ENCODE measurements at places on chromosomes 2 and 18.

GRCh38 chr2:236998758-236999157 lies 86.9 kb upstream of the COPS8 start:
- no peak for DNase-seq

DNA sequence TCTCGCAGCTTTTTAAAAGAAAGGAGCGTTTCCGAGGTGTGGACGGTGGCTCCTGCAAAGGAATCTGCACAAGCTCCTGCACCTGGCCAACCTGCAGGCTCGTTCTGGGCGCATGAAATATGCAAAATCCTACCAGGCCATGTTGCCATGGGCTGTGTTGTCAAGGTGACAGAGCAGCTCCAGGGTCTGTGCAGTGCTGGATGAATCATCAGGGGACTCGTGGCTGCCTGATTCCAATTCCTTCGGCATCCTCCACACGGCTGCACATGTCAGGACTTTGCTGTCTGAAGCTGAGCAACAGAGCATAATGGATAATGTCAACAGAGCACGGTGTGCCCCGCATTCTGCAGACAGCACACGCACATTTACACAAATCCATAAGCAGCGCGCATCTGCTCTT lies 120.5 kb downstream of the EIPR1 start:
- peak; percentile 37 for DNase-seq

- DNase-seq: no peak
Observed at GRCh38 chr2:217114117-217114516, 254.3 kb upstream of the TNP1 start.

DNA sequence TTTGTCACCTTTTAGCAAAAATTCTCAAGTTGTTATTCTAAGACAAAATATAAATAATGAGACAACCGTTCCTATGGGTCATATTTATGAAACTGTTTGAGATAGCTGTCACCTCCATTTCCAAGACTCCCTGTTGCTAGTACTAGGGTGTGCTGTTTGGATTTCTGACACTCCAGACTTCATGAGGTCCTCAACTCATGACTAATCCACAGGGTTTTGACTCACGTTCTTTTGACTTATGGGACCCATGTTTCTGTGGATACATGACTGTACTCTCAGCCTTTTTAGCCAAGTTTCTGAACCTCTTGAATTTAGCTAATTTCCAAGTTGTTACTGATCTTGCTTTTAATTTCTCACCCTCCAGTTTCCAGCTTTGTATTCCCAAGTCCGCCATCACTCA lies 178.7 kb upstream of the FAM98A start:
- DNase-seq: no peak

DNA sequence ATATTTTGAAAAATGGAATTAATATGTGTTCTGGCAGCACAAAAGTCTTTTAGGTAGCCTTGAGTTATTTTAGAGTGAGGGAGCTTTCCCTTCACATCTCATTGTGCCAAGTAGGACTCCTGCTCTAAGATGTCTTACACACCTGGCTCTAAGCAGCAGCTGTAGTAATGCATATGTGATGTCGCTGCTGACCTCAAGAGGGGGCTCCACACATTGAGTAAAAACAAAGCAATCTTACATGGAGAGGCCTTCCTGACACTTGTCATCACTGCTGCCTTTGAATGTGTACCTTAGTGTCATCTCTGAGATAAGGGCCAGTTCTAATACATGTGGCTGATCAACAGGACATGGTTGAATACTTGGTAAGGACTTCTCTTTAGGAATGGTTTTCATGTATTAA lies 75.8 kb downstream of the ACTR3 start:
- no peak for DNase-seq

DNA sequence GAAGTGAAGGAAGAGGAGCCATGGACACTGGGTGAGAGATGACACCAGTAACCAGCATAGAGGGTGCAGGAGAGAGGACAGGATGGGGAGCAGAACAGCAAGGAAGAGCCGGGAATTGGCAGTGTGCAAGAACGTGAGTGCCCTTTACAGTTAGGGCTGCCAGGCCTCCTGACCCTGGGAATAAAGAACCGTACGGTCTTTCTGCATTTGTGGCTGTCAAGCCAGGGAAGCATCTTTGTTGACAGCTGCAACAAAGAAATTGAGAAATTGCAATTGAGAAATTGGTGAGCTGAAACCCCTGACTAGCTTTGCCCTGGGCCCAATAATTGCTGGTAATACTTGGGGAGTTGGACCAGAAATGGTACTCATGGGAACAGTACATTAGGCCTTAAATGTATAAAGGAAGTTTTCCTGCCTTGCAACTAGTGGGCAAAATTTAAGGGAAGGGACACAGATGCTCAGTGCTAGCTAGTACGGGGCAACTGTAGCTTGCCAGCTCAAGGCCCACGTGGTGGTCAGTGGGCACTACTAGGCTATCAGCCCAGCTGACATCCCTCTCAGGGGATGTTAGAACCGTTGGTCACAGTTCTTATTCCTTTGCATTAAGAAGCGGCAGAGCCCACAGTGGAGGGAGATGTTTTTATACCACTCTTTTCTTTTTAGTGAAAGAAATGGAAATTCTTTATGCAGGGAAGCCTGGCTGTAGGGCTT lies 56.6 kb downstream of the KCTD18 start:
- DNase-seq: no peak

DNA sequence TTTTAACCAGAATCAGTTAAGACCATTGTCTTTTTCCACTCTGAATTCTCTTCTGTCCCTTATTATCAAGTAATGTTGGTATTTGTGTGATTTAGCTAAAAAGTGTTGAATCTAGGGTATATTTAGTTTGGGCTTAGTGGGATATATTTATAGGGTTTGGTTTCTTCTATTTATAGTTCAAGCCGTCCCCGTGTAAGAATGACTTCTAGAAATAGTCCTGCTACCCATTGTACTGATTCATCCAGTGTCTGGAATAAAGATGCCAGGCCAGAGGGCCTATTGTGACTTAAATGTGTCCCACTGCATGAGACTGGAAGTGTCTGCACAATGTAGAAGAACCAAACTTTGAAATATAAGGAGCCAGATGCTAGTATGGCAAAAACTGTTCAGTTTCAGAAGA lies 364.8 kb downstream of the TNS1 start:
- DNase-seq: no peak

GRCh38 chr2:188028739-188029138 lies 262.9 kb upstream of the GULP1 start:
- DNase-seq: no peak

Data from anterior cingulate cortex (tissue), 58 donors.